ENCODE measurements at places on chromosomes 2 and 18.

DNA sequence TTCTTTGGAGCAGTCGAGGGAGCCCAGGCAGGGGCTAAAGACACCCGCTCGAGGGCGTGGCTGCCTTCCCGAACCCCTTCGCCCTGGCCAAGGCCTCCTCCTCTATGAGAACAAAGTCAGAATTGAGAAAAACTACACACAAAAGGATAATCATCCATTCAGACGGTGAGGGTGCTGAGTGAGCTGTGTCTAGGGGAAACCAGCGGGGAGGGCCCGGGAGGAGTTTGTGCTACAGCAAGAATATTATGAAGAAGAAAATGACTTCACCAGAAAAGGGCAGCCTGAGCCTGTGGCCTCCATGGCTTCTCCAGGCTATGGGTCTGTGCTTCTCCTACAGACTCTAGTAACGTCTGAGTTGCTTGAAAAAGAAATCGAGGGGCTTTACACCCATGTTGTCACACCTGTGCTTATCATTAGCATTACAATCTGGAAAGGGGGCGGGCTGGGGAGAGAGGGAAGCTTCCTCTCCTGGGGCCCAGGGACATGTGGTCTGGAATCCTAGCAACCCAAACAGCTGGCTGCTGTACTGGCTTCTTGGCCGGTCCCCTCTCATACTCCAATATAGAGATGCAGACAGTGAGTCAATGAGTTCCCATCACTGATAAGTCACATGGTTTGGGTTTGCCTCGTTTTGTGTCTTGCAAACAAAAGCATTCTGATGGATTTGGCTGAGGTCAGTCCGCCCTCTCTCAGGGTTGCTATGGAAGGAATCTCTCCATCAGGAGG, 52.0 kb upstream of the ARL4C start:
- DNase-seq: no peak

DNA sequence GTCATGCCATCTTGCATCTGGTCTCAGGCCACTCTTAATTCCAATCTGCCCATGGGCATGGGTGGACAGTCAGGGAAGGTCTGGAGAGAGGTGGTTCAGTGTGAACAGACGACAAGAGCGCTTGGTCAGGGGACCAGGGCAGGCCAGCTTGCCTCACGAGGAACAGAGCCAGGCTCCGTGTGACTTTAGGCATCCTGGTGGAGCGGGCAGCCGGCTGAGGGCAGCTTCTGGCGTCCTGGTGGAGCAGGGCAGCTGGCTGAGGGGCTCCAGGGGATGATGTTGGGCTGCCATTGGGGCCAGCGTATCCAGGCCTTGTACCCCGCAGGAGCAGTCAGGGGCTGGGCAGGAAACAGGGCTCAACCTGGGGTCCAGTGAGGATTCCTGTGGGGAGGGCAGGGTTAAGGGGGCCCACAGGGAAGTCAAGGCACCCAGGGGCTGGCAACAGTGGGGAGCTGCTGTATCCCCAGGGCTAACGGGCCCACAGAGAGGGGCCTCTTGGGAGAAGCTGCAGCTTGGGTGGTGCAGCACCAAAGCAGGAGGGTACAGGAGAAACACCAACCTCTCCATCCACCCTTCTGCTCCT, 197.9 kb upstream of the TWIST2 start:
- DNase-seq: no peak

- no peak for DNase-seq
These were observed 111.6 kb downstream of the CLIP4 start for GRCh38 chr2:29226808-29227207.

DNA sequence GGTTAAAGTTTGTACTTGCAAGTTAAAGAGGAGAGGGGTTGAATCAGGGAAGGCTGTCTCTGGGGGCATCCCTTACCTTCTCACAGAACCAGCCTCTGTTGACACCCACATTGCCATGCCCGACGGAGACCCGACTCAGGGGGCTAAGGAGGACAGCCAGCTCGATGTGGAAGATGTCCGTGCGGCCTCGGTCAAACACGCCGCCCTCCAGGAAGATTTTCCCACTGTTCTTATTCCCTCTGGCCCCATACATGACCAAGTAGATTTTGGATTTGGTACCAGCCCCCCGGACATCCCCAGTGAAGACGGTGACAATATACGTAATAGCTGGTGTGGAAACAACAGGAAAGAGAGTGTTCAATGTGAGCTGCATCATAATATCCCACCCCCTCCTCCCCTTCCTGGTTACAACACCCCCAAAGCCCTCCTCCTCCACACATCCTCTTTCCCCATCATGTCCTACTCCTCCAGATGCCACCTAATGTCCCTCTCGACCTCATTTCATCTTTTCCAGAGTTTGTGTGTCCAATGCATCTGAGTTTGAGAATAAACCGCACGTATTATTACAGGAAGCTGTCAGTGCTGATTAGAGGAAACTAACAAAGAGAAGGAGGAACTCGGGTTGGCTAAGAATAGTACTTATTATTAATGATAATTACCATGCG, 55.7 kb downstream of the LOXHD1 start:
- no peak for DNase-seq

DNA sequence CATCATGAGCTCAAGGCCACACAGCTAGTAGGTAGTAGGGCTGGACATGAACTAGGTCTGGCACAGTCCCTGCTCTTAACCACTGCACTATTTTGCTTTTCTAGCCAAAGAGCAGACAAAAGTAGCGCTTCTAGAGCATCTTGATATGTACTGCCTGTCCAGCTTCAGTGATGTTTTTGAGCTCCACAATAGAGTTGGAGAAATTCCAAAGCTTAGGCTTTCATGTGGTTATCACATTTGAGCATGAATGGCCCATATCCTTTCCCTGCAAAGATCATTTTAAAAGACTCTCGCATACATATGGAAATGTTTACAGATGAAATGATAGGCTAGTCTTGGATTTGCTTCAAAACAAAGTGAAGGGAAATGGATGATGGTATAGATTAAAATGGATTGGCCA, 128.7 kb downstream of the MAP3K20 start:
- no peak for DNase-seq

- DNase-seq: no peak
These were observed 59.1 kb upstream of the NABP1 start for GRCh38 chr2:191618786-191619185.

DNA sequence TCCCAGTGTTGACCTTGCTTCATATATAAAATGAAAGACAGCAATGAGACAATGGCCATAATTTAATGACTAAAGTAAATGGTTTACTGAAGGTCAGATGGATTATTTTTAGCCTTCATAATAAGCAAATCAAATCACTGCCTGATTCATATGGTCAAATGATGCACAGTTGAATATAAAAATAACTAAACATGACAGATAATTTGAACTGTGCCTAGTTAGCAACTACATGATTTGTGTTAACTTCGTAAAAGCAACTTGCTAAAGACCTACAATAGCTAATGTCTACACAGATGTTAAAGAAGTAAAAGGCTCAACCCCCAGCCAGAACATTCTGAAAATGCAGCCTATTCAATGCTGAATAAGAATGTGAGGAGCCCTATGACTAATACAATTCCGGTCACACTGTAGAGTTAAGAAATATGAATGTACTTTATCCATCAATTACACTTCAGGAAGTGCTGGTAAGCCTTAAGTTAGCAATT, 590.8 kb upstream of the CDH2 start:
- no peak for DNase-seq

- no peak for DNase-seq
These were observed 411.8 kb downstream of the MTX2 start for GRCh38 chr2:176680916-176681516.

GRCh38 chr2:122341007-122341406, 585.6 kb downstream of the TSN start:
- no peak for DNase-seq

GRCh38 chr18:63312737-63313395, 6.7 kb downstream of the BCL2 start:
- no peak for DNase-seq

- no peak for DNase-seq
These were observed 17.2 kb downstream of the TMEM18 start for GRCh38 chr2:660029-660428.

GRCh38 chr18:28820353-28820752, 643.4 kb upstream of the CDH2 start:
- DNase-seq: no peak

DNA sequence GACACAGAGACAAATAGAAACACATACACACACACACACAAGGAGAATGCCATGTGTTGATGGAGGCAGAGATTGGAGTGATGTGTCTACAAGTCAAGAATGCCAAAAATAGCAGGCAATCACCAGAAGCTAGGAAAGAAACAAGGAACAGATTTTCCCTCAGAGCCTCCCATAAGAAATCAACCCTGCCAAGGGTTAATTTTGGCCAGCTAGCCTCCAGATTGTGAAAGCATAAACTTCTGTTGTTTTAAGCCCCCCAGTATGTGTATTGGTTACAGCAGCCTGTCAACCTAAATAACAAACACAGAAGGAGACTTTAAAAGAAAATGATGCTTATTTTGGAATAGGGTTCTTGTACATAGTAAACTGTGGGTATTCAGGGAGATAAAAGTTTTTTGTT, 5.6 kb upstream of the STK39 start:
- no peak for DNase-seq

- no peak for DNase-seq
These were observed 149.6 kb upstream of the APCDD1 start for GRCh38 chr18:10304853-10305252.

GRCh38 chr18:73724958-73725357, 422.7 kb downstream of the FBXO15 start:
- no peak for DNase-seq

GRCh38 chr2:44833171-44834069, 108.1 kb upstream of the SIX3 start:
- DNase-seq: no peak

DNA sequence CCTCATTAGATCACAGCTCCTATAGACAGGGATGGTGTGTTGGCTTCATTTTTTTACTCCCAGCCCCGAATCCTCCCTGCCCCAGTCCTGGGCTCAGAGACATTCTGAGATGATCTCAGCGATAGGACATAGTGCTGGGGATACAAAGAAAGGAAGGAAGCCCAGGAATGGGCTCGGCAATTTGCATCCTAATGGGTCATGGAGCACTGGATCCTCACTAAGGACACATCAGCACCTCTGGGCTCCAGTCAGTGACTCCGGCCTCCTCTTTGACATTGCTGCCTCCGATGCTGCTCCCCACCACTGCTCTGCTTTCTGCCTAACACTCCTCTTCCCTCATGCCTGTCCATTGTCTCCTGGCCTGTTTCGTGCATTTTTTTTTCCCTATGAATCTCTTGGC, 489.1 kb downstream of the STK39 start:
- DNase-seq: no peak

DNA sequence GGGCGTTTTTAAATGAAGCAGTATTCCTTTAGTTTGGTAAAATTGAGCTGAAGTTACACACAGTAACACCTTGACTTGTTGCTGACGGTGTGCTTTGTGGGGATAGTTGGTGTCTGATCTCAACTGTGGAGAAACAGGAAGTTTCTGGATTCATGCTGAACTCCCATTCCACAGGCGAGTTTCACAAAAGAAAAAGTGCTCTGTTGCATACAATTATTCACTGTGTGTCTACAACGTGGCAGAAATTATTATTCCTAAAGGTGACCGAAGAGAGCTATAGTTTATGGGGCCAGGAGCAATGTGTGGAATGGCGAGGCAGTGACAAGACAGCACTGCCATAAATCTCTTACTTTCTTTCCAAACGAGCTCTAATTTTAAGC, 463 bp upstream of the CABYR start:
- DNase-seq: no peak

- DNase-seq: no peak
These were observed 25.1 kb downstream of the C18orf54 start for GRCh38 chr18:54382733-54383252.

GRCh38 chr2:212930556-212931260, 220.7 kb downstream of the IKZF2 start:
- DNase-seq: no peak

- no peak for DNase-seq
These were observed 29.0 kb upstream of the MAL start for GRCh38 chr2:94996305-94997100.

DNA sequence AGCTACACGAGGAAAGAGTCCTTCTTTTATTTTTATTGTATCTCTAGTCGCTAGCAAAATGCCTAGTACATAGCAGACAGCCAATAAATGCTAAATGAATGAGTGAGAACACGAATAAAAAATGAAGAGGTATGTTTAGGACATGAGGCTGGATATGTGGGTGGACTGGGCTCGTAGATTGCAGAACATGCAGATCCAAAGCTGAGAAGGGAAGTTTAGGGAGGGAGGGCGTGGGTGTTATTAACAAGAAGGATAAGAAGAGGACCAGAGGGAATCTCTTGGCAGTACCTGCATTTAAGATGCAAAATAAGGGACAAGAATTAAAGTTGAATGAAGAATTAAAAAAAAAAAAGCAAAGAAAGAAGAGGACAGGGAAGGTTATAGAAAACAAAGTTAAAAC, 161.1 kb downstream of the MAP2 start:
- DNase-seq: no peak

- DNase-seq: no peak
These were observed 2.6 kb upstream of the HOXD11 start for GRCh38 chr2:176104316-176105077.

DNA sequence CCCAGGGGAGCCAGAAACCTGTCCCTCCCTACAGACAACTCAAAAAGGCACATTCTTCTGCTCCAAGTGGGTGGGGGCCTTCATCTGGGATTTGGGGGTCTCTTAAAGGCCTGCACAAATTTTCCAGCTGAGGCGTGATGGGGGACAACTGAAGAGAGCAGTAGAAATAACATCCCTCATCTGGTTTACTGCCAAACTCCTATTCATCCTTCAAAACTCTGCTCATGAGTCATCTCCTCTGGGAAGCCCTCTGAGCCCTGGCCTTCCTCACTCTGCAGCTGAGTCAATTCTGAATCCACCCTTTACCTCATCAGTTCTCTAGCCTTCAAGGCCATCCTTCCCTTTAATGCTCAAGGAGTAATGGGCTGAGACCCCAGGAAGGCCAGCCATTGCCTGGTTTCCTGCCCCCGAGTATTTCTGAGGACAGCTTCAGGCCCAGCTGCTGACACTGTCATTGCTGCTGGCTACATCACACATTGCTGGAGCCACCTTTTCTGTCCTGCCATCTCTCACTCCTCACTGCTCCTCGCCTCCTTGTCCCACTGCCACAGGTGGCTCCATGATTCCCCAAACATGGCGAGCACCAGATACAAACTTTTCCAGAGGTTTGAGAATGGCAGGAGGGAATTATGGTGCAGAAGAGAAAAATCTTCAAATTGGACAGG, 32.2 kb upstream of the GLI2 start:
- no peak for DNase-seq

DNA sequence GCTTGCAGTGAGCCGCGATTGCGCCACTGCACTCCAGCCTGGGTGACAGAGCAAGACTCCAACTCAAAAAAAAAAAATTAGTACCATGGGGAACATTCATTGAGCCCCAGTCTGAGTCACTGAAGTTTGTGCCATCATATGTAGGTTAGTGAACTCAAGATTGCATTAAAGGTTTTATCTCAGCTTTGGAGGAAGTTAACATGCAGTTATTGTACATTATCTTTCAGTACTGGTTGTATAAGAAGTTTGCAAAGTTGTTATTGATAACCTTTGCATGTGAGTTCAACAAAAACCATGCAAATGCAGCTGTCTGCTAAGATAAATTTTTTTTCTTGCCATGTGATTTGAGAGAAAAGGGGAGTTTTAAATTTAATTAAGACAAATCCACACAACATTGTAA, 95.7 kb downstream of the MEIS1 start:
- no peak for DNase-seq

Measured in NCI-H774 (cell line).